ENCODE measurements at places on chromosomes 11 and 22. TPM values are rescaled to one million over a fixed set of nuclear protein-coding genes. Genes with fewer than 3 reads are reported as not detected.

DNA sequence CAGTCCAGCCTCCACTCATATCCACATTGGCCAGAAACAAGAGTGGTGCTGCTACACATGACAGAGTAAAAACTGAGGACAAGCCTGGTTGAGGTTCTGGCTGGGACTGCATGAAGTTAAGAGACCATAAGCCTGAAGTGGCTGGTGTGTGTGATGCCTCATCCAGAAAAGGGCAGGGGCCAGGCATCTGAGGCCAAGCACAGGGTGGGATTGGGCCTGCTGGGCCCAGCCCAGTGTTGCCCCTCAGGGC, 25.3 kb downstream of the ARVCF start:
- DNase-seq, result no peak

LDHAL6A gene
- polyA plus RNA-seq, result 1.4 TPM

OR51B5 gene
- polyA plus RNA-seq, result 0.69 TPM

GRM5 gene
- 0.17 TPM for polyA plus RNA-seq

DNA sequence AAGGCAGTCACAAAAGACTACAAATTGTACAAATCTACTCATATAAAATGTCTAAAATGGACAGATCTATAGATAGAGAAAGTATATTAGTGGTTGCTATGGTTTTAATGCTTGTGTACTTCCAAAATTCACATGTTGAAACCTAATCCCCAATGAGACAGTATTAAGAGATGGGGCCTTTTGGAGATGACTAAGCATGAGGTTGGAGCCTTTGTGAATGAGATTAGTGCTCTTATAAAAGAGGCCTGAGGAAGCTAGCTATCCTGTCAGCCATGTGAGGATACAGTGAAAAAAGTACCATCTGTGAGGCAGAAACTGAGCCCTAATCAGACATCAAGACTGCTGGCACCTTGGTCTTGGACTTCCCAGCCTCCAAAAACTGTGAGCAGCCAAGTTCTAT, 82.6 kb downstream of the CYP2R1 start:
- no peak for DNase-seq

CDKN1C gene
- 115 TPM for polyA plus RNA-seq

GRCh38 chr11:119362741-119363080, 16.2 kb upstream of the MFRP start:
- no peak for DNase-seq

GRCh38 chr11:71527576-71528210, 626 bp downstream of the KRTAP5-7 start:
- no peak for DNase-seq

GRCh38 chr11:69883292-69884255, 64.4 kb upstream of the FGF3 start:
- no peak for DNase-seq

SYTL2 gene
- polyA plus RNA-seq, result 73.6 TPM

GRCh38 chr11:20156280-20156875, 3.9 kb downstream of the DBX1 start:
- no peak for DNase-seq

GRCh38 chr11:65920372-65920802, 1.2 kb downstream of the DRAP1 start:
- DNase-seq, result no peak

GRCh38 chr11:118306556-118306955, 2.0 kb downstream of the CD3E start:
- DNase-seq, result no peak

GRCh38 chr11:1854949-1855885, 2.3 kb downstream of the LSP1 start:
- DNase-seq, result no peak

DNA sequence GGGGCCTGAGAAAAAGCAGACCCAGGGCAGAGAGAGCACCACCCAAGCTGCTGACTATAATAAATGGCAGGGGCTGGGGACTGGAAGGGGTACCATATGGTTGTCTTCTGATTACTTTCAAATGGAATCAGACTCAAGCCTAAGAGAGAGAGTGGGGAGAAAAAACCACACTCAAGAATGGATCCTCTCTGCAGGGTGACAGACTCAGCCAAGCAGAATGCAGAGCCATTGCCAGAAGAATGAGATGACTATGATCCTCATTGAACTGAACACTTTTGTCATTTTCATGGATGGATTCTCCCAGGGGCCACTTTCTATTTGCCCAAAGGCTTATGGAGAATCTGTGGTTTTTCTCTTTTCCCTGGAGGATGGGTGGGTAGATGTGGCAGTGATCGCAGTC, 8.7 kb downstream of the UBASH3B start:
- DNase-seq, result no peak

PARVG gene
- polyA plus RNA-seq, result 2.3 TPM

DNA sequence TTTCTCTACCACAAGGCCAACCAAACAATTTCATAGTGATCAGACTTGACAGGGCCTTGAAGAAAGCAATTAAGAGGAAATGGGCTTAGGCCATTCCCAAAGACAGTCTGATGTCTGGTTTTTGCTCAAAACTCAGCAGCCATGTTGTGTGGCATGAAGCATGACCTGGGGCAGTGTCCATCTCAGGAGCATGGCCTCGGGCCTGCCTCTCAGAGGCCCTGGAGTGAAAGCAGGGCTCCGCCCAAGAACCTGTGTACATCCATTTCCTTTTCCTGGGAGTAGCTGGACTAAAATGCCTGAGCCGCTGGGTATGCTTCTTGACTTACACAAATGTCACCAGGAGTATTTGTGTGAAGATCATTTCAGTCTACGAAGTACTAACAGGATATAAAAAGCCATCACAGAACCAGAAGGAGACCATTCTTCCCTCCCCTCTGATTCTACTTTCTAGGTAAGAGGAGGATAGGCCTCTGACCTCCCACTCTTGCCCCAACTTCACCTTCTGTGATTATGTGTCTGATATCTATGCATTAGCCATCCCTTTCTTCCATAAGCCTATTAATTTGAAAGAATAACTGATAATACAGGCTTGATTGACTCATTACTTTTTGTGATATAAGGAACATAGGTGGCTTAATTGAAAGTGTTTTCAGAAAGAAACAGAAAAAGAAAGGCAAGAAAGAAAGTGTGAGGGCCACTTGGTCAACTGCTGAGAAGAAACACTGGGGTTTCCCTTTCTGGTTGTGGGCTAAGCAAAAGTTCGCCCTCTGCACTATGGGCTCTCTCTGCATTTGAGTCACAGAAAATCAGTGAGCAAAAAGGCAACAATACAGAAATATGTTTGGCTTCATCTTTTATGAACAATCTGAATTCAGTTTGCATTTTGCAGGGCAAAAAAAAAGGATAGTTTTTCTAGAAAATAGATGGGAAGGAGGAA, 188.6 kb upstream of the MTMR2 start:
- DNase-seq, result no peak

AGBL2 gene
- polyA plus RNA-seq, result 9.2 TPM

- DNase-seq, result peak; percentile 13
Measured at GRCh38 chr11:85854212-85854556, 999 bp upstream of the CCDC83 start.

GRCh38 chr11:61293867-61294716, 1.0 kb downstream of the VWCE start:
- DNase-seq, result no peak

DNA sequence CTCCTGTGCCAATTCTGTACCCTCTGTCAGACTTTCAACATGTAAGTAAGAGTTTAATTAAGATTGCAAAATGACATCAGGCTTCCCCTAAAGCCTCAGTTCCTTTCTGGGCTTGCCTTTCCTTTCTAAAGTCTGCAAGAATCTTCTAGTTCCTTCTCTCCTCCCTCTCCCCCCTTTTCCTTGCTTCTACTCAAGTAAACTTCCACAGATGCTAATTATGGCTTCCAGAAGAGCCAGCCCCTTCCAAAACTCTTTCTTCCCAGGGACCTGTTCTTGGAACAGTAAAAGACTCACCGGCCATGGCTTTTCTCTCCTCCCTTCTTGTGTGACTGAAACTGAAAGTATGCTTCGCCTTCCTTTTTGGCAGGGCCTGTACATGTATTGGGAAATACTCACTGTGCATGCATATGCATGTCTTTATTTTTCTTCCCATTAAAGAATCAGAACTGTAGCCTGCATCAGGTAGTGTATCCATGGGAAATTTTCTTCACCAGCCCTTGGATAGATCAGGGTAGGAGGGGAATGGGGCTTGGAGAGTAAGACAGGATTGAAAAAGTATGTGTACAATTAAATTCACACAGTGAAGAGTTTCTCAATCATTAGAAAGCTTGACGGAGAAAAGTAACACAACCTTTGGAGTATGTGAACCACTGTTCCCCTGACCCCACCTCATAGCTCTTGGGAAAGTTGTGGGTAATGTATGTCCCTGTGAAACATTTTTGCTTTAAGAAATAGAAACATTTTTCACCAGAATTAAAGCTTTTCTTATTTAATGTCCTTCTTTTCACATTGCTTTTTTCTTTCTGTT, at the start of gene CASP1:
Gene CASP1, minus strand, starts transcription at position 332 of the 808 bp plus-strand sequence. Its CDS starts 31 bp downstream, at position 301.
- DNase-seq, result no peak

DNA sequence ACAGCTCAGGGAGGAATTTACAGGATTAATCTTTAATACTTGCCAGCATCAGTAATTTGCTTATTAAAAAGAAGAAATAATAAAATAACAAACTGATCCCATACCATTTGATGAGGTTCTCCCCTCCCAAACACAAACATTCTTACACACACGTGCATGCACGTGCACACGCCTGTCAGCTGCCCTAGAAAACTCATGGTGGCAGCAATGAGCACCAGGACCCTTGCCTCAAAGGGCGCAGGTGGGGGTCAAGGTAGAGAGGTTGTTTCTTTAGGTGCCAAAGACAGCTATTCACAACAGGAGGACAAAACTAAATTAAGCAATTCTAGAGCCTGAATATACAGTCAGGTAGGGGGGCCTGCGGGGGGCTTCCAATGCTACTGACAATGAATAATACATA, 219.3 kb downstream of the BUD13 start:
- DNase-seq, result no peak

BEST1 gene
- 4.5 TPM for polyA plus RNA-seq

F2 gene
- 0.70 TPM for polyA plus RNA-seq

- DNase-seq, result no peak
Measured at GRCh38 chr11:20551096-20551495, 48.3 kb upstream of the SLC6A5 start.
